ENCODE measurements at places on chromosomes 1 and 21.

- no peak for DNase-seq
These were observed 1.1 kb downstream of the SPOCD1 start for GRCh38 chr1:31814631-31815306.

- DNase-seq = no peak
These were observed 7.1 kb downstream of the SLC37A1 start for GRCh38 chr21:42520628-42521253.

DNA sequence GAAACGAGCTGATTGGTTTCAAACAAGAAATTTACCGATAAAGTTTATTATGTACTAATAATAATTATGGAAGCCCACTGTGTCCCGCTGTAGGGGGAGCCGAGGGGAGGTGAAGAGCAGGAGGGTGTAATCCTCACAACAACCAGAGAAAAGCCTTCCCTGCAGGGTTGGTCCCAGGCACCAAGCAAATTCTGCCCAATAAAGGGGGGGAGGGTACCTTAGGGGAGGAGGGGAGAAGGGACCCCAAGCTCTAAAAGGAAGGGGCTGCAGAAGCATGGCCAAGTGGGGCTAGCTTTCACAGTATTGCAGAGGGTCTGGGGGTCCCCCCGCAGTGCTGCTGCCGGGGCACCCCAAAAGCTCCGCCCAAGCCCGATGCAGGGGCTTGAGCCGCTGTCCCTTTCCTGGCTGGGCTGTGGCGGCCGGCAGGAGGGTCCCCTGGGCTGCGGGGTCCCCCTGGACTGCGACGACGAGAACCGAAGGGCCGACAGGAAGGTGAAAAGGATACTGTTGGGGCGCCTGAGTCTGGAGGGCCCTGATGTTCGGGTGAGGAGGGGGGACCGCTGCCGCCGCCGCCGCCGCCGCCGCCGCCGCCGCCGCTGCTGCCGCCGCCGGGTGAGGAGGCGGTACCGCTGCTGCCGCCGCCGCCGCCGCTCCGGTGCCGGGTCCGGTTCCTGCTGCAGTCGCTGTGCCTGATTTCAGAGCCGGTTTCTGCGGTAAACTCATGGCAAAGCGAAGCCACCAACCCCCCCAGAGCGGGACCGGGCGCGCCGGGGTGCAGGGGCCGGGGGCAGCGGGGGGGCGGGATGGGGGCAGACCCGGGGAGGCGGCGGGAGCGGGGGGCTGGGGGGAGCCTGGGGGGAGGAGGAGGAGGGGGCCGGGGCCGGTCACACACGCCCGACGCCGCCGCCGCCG, 771 bp downstream of the EIF4G3 start:
- peak; percentile 61 for DNase-seq

GRCh38 chr1:209556162-209556690, 27.3 kb upstream of the CAMK1G start:
- DNase-seq = no peak

DNA sequence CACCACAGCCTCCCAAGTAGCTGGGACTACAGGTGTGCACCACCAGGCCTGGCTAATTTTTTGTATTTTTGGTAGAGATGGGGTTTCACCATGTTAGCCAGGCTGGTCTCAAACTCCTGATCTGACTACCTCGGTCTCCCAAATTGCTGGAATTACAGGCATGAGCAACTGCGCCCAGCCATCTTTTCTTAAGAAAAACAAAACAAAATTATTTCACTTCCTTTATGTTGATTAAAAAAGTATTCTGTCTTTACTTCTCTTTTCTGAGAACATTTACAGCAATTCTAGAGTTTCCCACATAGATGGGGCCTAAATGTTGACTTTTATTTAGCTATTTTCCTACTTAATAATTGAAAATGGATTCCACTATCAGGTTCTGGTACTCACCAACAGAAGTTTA, 17.3 kb upstream of the TMEM183A start:
- no peak for DNase-seq

DNA sequence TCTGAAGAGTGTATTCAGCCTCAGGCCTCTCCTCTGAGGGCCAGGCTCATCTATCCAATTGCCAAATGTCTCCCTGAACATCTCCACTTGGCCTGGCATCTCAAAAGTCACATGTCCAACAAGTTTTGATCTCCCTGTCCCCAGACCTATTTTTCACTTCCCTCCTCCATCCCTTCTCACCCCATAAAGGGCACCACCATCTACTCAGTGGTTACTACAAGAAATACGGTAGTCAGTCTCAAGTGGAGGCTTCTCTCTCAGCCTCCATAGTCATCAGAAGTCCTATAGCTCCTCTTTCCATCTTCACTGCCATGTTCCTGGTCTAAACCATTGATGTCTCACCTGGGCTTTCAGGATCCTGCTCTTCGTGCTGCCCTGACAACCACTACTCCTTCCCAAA, 82.5 kb upstream of the EDN2 start:
- no peak for DNase-seq

DNA sequence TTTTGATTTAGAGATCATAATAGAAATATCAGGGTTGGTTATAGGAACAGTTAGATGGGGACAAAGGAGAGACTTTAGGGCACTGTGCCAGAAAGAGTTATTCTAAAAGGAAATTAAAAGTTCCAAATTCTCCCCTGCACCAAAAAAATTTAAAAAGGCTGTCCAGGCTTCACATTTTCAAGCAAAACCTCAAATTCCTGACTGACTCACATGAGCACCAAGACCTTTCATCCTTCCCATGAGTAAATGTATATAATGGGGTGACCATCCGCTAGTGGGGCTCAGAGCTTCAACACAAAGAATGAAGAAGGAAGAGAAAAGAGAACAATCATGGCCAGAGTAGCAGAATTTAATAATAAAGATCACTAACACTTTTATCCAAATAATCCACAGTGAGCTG, 131.6 kb upstream of the MROH9 start:
- no peak for DNase-seq

GRCh38 chr1:80918380-80918779, 882.4 kb upstream of the ADGRL2 start:
- DNase-seq = no peak

DNA sequence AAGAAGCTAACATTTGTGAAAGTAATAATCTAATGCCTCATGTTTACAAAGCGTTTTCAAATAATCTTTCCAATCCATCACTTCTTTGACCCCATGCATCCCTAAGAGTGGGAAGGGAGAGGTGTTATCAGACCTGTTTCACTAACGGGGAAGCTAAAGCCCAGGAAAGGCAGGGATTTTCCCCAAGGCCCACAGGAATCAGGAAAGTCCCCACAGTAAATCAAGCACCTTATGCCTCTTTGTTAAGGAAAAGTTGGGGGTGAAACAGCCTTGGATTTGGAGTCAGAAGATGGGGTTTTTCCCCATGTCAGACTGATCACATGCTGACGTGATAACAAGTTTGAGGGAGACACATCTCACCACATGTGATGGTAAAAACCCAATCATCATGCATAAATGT, 20.0 kb upstream of the ANGPTL7 start:
- DNase-seq = no peak

DNA sequence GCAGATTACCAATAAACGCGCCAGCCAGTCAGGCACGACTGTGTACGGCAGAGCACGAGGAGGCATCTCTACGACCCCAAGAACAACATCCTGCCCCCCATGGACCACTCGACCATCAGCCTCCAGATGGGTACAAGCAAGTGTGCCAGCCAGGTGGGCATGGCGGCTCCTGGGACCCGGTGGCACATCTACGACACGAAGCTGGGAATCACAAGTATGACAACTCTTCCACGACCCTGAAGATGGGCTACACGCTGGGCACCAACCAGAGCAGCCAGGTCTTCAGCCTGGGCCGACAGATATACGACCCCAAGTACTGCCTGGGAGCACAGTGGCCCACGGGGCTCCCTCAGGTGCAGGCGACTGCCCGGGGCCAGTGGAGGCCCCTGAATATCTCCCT, 217.6 kb downstream of the POTED start:
- no peak for DNase-seq

- DNase-seq = peak; percentile 93
These were observed 2.0 kb upstream of the RCSD1 start for GRCh38 chr1:167627865-167628641.

GRCh38 chr1:168550971-168551370, 7.2 kb upstream of the XCL2 start:
- no peak for DNase-seq

DNA sequence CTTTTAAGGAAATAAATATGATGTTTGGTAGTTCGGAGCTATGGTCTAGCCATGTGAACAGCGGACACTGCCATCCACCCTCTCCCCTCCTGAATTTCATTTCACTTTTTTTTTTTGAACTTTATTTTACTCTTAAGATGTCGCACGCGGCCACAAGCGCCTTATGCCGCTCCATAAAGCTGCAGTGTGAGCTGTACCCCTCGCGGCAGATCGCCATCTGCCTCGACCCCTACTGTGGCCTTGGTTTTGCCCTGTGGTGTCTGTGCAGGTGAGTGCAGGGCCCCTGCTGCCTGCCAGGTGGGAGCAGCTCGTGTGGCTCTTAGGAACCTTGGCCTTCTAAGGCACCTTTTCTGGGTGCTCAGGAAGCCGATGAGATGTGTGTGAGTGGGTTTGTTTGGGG, 48.1 kb downstream of the S100B start:
- no peak for DNase-seq

- DNase-seq = no peak
These were observed 25.8 kb upstream of the BCAS2 start for GRCh38 chr1:114607223-114607622.

DNA sequence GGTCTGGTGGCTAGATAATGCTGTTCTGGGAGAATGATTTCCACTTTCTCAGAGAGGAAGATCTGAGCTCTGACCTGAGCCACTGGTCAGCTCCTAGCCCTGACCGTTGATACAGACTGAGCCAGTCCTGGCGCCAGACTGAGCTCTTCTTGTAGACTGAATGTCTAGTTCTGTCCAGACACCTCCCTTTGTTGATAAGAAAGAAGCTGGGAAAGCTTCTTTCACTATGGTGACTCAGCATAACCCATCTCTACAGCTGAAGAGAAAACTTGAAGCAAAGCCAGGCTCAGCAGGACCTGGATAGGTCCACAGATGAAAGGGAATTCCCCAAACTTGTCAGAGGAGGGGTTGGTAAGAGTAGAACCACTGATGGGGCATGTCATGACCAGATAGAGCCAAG, 9.9 kb upstream of the TRABD2B start:
- no peak for DNase-seq

- DNase-seq = peak; percentile 44
These were observed 10.8 kb upstream of the SHISA4 start for GRCh38 chr1:201877877-201878401.

GRCh38 chr1:212749821-212750535, 41.6 kb downstream of the NSL1 start:
- no peak for DNase-seq

DNA sequence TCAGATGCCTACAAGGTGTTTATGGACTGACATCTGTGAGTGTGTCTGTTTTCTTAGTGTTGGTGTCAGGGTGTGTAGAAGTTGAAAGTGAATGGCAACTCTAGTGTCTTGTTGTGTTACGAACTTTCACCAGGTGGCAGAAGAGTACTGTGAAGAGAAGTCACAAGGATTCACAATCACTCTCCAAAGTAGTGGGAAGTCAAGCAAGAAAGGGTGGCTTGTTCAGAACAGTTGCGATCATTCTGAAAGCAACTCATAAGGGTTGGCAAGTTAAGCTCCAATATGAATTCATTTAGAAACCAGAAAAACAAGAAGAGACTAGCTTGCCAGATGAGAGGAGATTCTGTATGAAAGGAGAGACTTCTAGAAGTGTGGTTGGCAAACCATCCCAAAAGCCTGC, 86.1 kb downstream of the FASLG start:
- peak; percentile 56 for DNase-seq

DNA sequence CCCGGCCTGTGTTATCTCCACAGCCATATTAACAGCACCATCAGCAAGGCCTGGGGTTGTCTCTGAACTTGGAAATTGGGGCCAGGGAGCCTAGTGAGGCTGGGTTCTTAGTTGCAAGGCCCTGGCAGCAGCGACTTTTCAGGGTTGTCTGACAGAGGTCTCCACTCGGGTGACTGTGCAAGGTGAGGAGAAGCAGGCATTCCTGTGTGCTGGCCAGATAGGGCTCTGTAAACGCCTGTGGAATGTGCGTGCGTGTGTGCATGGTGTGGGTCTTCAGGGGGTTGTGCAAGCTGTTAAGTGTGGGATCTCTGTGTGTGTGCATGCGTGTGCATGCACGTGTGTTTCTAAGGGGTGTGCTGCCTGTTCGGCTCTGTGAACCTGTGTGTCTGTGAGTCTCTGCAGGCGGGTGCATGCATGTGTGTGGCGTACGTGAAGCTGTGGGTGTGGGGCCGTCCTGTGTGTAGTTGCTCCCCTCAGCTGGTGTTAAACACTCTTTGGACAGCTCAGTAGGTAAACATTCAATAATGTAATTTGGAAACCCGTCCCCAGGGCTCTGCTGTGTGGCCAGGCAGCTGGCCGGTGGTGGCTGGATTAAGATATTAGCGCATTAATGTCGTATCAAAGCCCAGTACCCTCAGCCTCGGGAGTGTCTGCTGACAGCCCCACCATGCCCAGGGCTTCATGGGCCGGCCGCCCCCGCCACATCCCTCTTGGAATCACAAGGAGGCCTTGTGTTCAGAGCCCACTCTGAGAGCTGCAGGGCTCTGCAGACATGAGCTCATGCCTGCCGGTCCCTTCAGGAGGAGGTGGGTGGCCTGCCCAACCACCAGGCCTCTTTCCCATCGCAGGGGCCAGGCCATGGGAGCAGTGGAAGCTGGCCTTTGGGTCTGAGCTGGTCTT, 189.9 kb downstream of the FOXD2 start:
- no peak for DNase-seq

DNA sequence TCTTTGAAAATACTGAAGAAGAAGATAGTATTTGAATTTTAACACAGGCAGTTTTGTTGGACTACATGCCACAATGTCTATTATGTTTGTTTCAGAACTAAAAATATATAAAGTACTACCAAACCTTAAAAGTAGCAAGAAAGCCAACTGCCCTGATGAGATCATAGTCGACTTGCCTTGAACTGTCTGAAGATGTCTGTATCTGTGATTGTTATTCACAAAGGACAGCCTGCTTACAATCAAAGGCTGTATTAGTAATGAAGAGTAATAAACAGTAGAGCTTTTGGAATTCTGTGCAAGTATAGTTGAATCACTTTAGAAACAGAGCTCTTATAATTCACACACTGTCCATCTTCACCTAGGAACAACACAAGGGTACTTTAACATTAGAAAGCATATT, 228.3 kb downstream of the NCAM2 start:
- DNase-seq = no peak

DNA sequence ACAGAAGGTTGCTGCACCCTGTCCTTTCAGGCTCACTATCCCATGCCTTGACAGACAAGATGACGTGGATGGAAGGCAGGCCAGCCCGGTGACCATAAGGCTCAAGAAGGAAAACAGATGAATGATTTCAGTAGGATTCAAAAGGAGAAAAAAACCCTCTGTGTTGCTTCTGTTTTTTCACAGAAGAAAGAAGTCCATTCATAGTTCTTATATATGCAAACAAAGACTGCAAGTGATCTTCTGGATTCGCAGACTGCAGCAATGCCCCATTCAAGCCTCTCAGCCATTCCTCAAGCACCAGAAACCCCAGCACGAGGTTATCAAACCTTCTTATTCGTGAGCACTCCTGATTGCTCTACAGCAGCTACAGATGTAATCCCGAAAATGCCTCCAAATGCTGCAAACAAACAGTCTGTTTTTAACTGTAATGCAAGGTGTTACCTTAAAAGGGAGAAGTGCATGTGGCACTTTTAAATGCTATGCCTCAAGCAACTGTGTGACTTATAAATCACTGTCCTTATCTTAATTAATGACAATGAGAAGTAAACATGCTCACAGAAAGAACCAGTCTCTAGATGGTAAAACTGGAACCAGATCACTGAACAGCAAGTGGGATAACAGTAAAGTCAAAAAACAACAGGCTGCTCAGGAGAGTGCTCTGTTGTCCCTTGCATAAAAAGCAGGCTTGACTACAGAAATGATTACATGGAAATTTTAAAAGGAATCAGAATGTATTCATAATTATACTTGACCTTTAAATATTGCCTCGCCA, 173.9 kb downstream of the HHIPL2 start:
- no peak for DNase-seq

- DNase-seq = peak; percentile 42
These were observed 149.2 kb upstream of the JUN start for GRCh38 chr1:58932859-58933598.
